ENCODE measurements at places on chromosomes 7 and 10. TPM values are rescaled to one million over a fixed set of nuclear protein-coding genes. Genes with fewer than 3 reads are reported as not detected.

The GPER1 gene
- total RNA-seq, result 3.4 TPM

The LRRN3 gene
- total RNA-seq, result 3.7 TPM

The ZSCAN21 gene
- total RNA-seq, result 10.5 TPM

The FOXL3 gene
- total RNA-seq, result not detected

The ATRNL1 gene
- not detected for total RNA-seq

The CYP3A4 gene
- total RNA-seq, result not detected

The RRP12 gene
- 31.1 TPM for total RNA-seq

The SPDYE18 gene
- 0.44 TPM for total RNA-seq

The FAM221A gene
- total RNA-seq, result 1.1 TPM

The FGFBP3 gene
- total RNA-seq, result 0.29 TPM

The ANKRD22 gene
- total RNA-seq, result not detected

The ZNF248 gene
- 5.5 TPM for total RNA-seq

The NEUROD6 gene
- total RNA-seq, result not detected

The NPC1L1 gene
- not detected for total RNA-seq

The PTN gene
- total RNA-seq, result 5.9 TPM

The DEPP1 gene
- 3.6 TPM for total RNA-seq

The ITPRID1 gene
- total RNA-seq, result not detected

The ACBD7 gene
- not detected for total RNA-seq

The HPSE2 gene
- total RNA-seq, result 4.0 TPM

The TMEM213 gene
- total RNA-seq, result not detected

The PRKRIP1 gene
- total RNA-seq, result 16.4 TPM

The ATP6V0A4 gene
- 0.14 TPM for total RNA-seq

The NKX1-2 gene
- total RNA-seq, result not detected

The GTF2IRD1 gene
- total RNA-seq, result 16.5 TPM

The FAS gene
- 63.5 TPM for total RNA-seq

The PRR15 gene
- 0.43 TPM for total RNA-seq

The ARHGAP22 gene
- 7.0 TPM for total RNA-seq

The SUV39H2 gene
- total RNA-seq, result 23.3 TPM

The IPMK gene
- total RNA-seq, result 2.8 TPM

The OR13A1 gene
- under 0.01 TPM for total RNA-seq

The PLPP4 gene
- 5.5 TPM for total RNA-seq

The GIMAP5 gene
- 0.14 TPM for total RNA-seq

The SLC16A9 gene
- total RNA-seq, result under 0.01 TPM

The STAG3 gene
- 0.44 TPM for total RNA-seq

The CALHM2 gene
- total RNA-seq, result 26.3 TPM

The KIAA1217 gene
- 2.0 TPM for total RNA-seq

The CRPPA gene
- total RNA-seq, result 2.9 TPM

The SPDYE5 gene
- not detected for total RNA-seq

The SLC26A3 gene
- not detected for total RNA-seq

The EMX2 gene
- 0.57 TPM for total RNA-seq

The CCL26 gene
- not detected for total RNA-seq

The AKR1D1 gene
- not detected for total RNA-seq

The JAZF1 gene
- total RNA-seq, result 13.1 TPM

The ZNF365 gene
- 7.0 TPM for total RNA-seq

The PTPRN2 gene
- not detected for total RNA-seq

The PKD2L1 gene
- not detected for total RNA-seq

The TBX20 gene
- 16.0 TPM for total RNA-seq

The ZNF394 gene
- total RNA-seq, result 31.9 TPM

The LRIT1 gene
- not detected for total RNA-seq

The ZNF488 gene
- total RNA-seq, result not detected

The FKBP14 gene
- total RNA-seq, result 61.7 TPM

The CALHM3 gene
- not detected for total RNA-seq

The IL6 gene
- 659 TPM for total RNA-seq

The CDC14C gene
- not detected for total RNA-seq

The RAMP3 gene
- not detected for total RNA-seq

The HOXA11 gene
- total RNA-seq, result 17.8 TPM

The RELN gene
- total RNA-seq, result 0.14 TPM

The ERVW-1 gene
- total RNA-seq, result not detected

The ZNF425 gene
- total RNA-seq, result 1.6 TPM

Measured in placental pericyte (primary cell).